ENCODE measurements at places on chromosomes 2 and 18. TPM values are rescaled to one million over a fixed set of nuclear protein-coding genes. Genes with fewer than 3 reads are reported as not detected.

DNA sequence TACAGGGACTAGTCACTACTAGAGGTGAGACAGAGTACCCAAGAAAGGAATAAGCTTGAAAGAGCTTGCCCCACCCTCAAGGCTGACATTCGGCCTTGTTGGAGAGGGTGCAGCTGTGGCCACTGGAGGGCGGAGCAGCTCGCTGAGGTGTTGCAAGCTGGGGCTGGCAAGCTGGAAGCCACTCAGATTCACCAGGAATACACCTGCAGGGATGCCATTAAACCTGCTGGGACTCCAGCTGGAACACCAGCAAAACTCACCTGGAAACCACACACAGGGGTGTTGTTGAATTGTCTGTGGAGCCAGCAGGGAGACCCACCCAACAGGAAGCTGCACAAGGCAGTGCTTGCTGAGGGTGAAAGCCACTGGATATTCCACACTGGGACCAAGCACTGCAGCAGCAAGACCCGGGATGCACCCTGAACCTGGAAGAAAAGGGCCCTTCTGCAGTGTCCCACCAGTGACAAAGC is 26.1 kb downstream of the KCTD18 start:
- DNase-seq, result no peak

GRCh38 chr2:88247531-88247930 is 77.4 kb downstream of the THNSL2 start:
- DNase-seq, result no peak

DNA sequence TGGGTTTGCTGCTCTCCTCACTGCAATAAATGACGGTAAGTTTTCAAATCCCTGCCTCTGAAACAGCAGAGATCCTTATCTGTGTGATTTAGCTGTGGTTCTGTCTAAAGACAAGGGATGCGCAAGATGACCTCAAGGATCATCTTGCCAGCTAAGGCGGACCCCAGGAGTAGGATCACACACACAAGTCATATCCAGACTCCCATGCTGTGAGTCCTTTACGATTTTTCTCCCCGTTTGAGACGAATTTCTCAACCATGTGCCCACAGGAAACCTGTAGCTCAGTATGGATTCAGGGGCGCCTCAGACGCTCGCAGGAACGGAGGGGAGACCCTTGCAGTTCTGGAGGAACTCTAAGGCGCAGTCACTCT is 11.1 kb upstream of the DCTN1 start:
- DNase-seq, result no peak

DNA sequence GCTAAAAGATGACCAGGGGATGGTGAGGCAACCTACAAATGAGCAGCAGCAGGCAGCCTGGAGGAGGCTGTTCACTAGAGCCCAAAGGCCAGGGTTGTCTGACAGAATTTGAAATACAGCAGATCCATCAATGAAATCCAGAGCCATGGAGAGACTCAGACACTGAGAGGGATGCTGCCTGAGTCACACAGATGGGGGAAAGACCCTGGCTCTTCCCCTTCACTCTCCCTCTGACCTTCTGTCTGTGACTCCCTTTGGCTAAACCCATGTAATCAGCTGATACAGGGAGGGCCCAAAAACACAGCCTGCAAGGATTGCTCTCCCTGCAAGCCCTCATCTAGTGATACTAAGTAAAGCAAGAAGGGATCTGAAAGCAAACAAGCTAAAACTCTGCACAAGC is 166.5 kb upstream of the SPOPL start:
- no peak for DNase-seq

- no peak for DNase-seq
Observed at GRCh38 chr2:148957023-148957422, 81.5 kb upstream of the LYPD6B start.

DNA sequence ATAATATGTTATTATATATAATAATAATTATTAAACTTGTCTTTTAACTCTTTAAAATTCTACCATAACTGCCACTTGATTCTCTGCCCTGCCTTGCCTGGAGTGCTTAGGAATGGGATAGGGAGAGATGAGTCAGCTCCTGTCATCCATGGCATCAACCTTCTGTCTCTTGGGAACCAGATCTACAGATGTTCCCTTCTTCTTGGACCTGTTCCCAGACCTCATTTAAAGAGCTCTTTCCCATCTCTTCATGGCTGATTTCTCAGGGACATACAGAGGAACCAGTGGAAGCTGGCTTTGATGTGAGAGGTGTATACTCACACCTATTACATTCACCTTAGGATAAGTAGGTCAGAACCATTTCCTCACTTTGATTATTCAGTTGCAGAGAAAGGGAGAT is 155.3 kb upstream of the MYO3B start:
- DNase-seq, result no peak

ALPI gene
- total RNA-seq, result not detected

DNA sequence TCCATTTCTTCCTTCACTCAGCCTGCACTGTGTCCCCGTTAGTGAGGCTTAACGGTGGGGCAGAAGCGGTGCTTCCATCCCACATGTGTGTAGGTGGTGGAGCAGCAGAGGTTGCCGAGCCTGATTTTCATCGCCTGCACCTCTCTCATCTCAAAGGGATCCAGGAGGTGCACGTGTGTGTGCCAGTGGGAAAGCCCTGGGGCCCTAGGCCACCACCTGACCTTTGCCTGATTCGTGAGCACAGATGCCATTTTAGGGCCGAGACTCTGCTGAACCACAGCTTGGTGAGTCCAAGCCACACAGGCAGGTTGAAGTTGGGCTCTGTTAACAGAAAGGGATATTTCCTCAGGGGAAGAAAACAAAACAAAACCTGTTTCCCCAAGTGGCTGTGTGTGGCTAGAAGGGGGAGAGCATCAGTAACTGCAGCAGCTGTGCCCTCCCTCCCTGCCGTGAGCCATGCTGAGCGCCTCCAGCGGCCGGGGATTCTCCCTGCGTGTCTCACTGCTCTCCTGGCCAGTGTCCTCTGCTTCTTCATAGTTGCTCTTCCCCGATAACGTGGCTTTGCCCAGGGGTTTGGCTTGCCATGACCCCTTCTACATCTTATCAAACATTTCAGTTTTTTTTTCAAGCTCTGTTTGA is 81.5 kb downstream of the MAPRE2 start:
- no peak for DNase-seq

- DNase-seq, result peak; percentile 93
Observed at GRCh38 chr2:171574149-171574795, 52.0 kb downstream of the CYBRD1 start.

DNA sequence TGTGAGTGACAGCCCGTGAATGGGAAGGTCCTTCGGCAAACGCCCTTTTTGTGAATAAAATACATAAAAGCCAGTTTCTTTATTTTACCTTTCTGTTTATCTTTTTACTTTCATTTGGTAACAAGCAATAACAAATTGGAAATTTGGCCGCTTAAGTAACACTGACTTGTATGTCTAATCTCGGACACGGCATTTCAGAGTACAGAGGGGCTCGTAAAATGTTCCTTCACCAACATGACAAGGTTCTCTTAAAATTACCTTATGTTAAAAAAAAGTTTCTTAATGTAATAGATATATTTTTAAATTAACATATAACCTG is 558 bp upstream of the NEMP2 start:
- DNase-seq, result no peak

FECH gene
- total RNA-seq, result 39.5 TPM

GRCh38 chr2:195055996-195056395 is 601.0 kb upstream of the SLC39A10 start:
- no peak for DNase-seq

LBX2 gene
- total RNA-seq, result 0.51 TPM

DNA sequence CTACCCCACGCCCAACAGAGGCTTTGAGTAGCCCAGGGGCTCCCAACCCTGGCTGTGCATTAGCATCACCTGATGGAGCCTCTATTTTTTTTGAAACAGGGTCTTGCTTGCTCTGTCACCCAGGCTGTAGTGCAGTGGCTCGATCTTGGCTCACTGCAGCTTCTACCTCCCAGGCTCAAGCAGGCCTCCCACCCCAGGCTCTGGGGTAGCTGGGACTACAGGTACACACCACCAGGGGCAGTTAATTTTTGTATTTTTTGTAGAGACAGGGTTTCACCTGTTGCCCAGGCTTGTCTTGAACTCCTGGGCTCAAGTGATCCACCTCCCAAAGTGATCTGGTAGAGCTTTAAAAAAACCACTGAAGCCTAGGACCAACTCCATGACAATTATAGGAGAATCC is 394.8 kb upstream of the ATP5MC3 start:
- DNase-seq, result no peak

- no peak for DNase-seq
Observed at GRCh38 chr2:96100893-96101304, 15.5 kb downstream of the ADRA2B start.

DNA sequence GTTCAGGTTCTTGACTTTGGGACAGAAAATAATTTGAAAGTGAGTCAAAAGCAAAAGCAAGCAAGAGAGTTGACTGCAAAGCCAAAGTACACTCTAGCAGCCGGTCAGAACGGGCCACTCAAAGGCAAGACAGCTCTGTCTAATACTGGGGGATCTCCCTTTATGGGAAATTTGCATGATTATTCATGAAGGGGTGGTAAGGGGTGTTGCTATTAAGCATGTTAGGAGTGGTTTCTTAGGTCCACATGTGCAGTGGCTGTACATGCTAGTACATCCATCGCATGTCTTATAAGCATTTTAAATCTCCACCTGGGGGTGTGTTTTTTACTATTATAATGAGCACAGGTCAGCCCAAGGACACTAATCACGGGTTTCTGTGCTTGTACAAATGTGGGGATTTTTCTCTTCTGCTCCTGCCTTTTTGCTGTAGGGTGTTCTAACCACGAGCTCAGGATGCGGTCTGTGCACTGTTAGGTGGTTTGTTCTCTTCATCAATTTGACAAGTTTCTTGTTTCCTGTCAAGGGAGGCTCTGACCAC is 60.2 kb upstream of the SPP2 start:
- DNase-seq, result no peak
